ENCODE measurements at places on chromosomes 3 and 15. TPM values are rescaled to one million over a fixed set of nuclear protein-coding genes. Genes with fewer than 3 reads are reported as not detected.
A peak's percentile ranks its signal among the peaks of the same experiment; 100 is the strongest.

GRCh38 chr3:23242106-23242505 is 39.0 kb downstream of the UBE2E2 start:
- no peak for DNase-seq

The GRAMD2A gene
- polyA plus RNA-seq: 11.5 TPM

DNA sequence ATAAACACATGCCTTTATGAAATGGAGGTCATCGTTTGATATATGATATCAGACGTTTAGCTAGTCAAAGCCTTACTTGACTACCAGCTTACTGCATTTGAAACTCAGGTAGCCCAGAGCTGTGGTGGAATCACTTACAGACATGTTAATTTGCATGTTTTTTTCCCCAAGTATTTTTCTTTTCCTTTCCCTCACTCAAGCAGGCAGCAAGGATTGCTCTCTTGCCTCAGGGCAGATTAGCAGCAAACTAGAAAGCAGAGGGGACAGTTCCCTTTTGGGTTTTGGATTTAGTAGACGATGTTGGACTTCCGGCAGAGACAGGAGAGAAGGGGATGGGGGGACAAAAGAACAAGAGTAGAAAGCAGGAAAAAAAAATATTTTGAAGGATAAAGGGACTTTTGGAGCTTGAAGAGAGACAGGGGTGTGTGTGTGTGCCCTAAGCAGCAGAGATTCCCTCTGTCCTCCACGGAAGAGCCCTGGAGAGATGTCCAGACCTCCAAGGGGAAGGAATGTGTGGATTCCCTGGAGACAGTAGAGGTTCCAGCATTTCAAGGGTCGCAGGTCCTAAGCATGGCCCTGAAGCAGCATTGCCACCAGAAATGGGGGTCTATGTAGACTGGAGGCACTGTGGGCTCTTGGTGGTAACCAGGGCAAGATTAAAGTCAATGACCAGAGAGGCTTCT is 86.8 kb upstream of the CADPS start:
- DNase-seq: no peak

The GOLGA8R gene
- polyA plus RNA-seq: 6.8 TPM

The CCDC13 gene
- 0.40 TPM for polyA plus RNA-seq

DNA sequence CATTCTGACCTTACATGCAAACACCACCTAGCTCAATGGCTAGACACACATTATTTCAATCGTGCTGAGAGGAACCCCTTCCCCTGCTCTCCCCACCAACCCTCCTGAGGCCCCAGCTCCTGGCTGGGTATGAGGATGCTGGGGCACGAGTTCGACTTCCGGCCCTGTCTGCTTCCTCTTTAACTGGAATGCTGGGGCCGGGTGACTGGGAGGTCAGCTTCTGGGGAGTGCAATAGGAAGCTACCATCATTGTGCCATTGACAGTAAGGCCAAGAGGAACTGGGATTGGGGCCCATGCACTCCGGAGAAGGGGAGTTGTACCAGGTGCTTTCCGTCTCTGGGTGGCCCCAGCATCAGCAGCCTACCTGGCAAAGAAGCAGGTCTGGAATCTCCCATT is 15.6 kb upstream of the TLE3 start:
- DNase-seq: no peak

The GOLGA8T gene
- 0.75 TPM for polyA plus RNA-seq

- no peak for DNase-seq
Observed at GRCh38 chr3:132966374-132966773, 71.8 kb upstream of the TMEM108 start.

DNA sequence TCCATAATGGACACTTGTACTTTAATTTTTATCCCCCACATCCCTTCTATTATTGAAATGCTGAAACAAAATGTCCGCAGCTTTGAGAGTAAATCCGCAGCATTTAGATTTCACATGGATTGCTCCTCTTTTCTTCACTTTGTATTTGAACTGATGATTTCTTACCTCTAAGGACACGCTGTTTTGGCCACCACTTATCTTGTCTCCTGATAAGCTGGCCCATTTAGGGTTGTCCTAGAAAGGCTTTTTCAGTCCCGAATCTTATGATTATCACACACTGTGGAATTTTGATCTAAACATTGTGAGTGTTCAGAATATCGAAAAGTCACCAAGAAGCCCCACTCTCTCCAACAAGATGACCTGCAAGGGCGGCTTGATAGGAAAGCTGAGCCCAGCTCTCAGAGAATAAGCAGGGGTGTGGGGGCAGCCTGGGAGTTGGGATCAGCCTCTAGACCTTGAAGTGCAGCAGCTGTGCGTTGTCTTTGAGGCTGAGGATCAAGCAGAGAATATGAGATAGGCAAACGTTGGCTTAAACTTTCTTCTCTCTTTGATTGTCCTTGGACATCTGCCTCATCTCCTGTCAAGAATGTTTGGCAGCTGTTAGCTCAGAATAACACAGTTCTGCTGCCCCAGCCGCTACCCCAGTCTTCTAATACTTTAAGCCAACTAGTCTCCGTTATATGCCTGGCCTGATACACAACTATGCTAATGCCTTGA is 399.7 kb upstream of the NR2F2 start:
- DNase-seq: no peak

GRCh38 chr3:193902607-193903511 is 233.1 kb upstream of the HES1 start:
- no peak for DNase-seq

The KNL1 gene
- 9.8 TPM for polyA plus RNA-seq

GRCh38 chr3:127823426-127823857 is 1.1 kb upstream of the MGLL start:
- DNase-seq: no peak

GRCh38 chr3:140443073-140443472 is 234.8 kb upstream of the TRIM42 start:
- DNase-seq: no peak

GRCh38 chr3:65706301-65706700 is 332.4 kb downstream of the MAGI1 start:
- no peak for DNase-seq

The TERC gene
- 1.1 TPM for polyA plus RNA-seq

The IL1RAP gene
- 9.7 TPM for polyA plus RNA-seq

- DNase-seq: no peak
Observed at GRCh38 chr3:12143949-12144504, 14.7 kb downstream of the TIMP4 start.

The PRSS50 gene
- 3.1 TPM for polyA plus RNA-seq

GRCh38 chr3:72161881-72162595 is 377.1 kb upstream of the PROK2 start:
- DNase-seq: no peak

DNA sequence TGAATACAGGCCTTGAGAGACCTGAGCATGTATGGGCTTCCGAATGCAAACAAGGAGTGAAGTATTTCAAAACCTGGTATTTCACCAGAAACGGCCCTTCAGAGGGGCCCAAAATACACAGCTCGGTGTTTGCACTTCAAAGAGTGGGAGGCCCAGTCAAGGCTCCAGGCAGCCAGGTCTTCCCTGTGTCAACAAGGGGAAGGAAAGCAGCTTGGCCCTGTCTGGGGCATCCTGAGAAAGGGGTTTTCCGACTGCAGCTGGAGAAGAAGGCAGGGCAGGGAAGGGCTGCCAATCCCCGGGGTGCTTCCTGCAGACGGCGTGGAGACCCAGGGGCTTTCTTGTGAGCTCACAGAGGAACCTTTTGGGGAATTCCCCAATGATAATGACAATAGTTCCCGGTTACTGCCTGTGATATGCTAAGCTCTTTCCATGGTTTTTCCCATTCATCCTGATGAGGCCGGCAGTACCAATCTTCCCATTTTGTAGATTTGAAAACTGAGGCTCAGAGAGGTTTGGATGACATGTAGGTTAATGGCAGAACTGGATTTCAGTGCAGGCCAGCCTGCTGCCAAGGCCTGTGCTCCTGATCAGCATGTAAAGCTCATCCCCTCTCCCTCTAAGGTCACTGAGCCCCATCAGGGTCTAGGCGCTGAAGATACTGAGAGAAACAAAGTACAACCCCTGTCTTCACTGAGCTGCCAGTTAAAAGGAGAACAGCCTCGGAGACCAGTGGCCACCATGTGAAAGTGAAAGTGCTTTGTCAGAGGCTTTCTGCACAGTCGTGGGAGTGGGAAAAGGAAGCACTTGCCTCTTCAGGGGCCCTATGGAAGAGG is 43.0 kb upstream of the TLE3 start:
- peak; percentile 50 for DNase-seq

- no peak for DNase-seq
Observed at GRCh38 chr3:52469001-52469400, 13.6 kb downstream of the NISCH start.

The MYH15 gene
- polyA plus RNA-seq: 1.0 TPM

GRCh38 chr3:44318891-44319311 is 19.7 kb upstream of the TCAIM start:
- peak; percentile 14 for DNase-seq

The ARL8B gene
- polyA plus RNA-seq: 68.0 TPM

The SLC33A1 gene
- 31.1 TPM for polyA plus RNA-seq

DNA sequence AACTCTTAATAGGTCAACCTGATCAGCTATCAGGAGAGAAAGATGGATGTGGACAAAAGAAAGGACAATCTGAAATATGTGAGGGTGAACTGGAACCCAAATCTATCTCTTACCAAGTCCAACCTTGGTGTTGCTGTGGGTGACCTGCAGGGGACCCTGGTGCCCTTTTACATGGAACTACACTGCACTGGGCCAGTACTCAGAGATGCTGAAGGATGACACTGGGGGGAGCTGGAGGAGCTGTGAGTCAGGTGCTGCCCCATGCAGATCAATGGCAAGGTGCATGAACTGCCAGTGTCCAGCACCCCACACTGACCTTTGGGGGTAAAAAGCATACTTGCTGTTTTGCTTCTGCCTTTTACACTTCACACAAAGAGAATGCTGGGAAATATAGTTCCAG is 55.6 kb upstream of the TBC1D5 start:
- no peak for DNase-seq

DNA sequence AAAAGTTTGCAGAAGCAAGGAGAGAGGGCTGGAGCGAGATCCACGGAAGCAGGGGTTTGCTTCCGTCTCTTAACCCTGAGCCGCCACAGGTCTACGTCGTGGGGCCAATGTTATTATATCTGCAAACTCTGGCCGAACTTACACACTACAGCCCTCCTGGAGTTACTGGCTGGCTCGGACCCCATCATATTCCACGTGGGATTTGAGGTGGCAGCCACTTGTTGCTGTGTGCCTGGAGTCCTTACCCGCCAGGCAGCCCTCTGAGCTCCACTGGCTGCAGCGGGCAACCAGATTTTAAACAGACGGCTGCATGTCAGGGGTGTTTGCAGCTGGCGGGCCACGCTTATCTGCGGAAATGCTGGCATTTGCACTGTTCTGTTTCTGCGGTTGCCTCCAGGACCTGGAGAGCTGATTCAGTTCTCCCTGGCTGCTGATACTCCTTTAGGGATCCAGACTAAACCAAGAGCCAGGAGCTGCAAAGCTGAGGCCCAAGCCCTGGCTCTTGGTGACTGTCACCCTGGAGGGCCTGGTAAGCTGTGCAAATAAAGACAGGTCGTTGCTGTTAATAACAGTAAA is 34.7 kb downstream of the TM2D3 start:
- DNase-seq: no peak

DNA sequence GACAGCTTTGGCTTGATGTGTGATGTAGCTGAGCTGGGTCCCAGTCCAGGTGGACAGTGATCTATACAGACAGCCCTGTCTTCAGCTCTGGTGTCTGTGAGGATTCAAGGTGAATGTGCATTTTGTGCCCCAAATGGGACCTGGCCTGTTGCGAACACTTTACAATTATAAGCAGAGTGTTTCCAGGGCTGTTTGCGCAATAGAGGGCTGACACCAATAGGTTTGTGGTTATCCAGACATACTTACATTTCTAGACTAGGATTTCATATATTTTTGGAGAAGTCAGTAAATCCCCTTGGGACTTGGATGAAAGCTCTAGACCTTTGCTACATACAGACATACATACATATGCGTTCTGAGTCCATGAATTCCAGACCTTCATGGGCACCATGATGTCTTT is 4.2 kb upstream of the TATDN2 start:
- no peak for DNase-seq

DNA sequence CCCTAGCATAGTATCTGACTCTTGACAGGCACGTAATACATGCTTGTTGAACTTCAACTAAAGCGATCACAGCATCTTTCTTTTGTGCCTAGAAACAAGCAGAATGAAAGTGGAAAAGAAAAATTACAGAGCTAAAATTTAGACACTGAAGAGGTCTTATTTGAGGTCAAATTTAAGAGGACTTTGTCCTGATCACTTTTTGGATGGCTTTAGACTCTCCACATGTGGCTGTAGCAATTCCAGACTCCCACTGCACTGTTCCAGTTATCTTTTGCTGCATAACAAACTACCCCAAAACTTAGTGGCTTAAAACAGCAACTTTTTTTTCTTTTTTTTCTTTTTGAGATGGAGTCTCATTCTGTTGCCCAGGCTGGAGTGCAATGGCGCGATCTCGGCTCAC is 23.5 kb downstream of the DPH3 start:
- no peak for DNase-seq

The NUTM1 gene
- polyA plus RNA-seq: 0.09 TPM

- DNase-seq: peak; percentile 62
Observed at GRCh38 chr3:194296454-194297263, 54.5 kb downstream of the CPN2 start.

The PTH1R gene
- polyA plus RNA-seq: 8.7 TPM

GRCh38 chr3:11172096-11172690 is 17.9 kb downstream of the HRH1 start:
- no peak for DNase-seq

GRCh38 chr15:99604865-99605264 is 39.1 kb downstream of the MEF2A start:
- DNase-seq: no peak

DNA sequence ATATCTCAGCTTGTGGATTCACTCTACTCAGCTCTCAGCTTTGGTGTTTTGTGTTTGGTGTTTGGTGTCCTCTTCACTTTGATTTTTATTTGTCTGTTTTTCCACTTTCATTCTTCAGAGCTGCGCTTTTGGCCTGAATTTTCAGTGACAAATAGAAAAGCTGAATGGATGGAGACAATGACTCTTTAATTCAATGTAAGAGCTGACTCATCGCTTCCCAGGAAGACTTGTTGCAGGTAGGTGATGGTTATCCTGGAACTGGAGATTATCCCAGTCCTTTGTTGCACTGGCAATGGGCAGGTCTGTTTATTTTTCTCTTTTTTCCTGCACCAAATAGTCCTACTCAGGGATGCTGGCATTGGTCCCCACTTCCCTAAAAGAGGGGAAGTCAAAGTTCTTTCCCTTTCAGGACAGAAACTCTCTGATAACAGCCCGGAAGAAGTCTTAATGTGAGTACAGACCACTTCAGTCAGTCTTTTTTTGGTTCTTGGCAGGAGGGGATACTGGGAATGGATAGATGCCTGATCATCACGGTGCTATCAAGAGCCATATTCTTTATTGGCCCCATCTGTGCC is 12.4 kb upstream of the AEN start:
- no peak for DNase-seq

Data from large intestine (tissue), 12 donors.